CD4-positive, alpha-beta T cell treated with Interleukin-6 at 100 ng/mL for 8 hours (primary cell): ENCODE measurements at places on chromosomes 4 and X.

DNA sequence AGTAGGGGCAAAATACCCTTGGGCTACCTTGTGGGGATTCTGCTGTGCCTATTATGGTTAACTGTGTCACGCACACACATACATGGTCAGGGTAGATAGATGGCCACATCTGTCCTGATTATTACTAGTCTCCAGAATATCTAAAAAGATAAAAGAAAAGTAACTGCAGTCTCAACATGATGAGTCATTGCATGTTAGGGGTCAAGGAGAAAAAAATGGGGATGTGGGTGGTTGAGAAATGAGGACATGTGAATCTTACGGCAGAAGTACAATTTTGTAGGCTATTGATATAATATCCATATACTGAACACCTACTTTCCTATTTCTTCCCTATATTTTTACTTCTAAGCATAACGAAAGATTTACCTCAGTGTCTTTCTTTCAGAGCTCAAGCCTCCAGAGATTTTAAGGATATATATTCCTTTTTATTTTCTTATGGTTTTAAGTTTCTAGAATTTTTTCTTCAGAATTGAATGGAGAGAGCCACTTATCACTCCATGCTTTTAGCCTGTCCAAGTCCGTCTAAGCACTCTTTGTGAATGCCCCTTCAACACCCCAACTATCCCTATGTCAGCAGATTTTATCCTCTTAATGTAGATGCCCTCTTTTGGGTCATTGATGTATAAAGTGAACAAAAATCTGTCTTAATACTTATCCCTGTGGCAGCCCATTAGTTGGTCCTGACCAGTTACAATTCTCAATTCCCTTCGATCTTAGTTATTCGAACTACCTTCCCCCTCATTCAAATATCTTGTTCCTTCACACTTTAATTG, 642.2 kb downstream of the IQCM start:
- no peak for DNase-seq

DNA sequence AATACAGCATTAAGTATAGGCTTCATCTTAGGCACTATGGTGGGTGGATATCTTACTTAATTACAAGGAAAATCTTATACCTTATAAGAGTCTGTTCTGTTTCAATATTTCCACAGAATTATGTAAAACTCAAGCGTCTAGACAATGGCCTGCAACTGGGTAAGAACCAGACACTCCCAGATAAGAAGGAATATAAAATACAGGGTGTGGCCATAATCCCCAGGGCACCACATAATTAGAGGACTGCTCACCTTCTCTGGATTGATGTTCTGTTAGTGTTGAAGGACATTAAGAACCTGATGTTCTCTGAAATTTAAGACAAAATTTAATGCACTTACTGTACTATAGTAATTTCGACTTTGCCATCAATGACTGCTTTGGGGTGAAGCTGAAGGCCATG, 198.2 kb upstream of the ARSJ start:
- DNase-seq: no peak

GRCh38 chr4:786074-786741, 39.7 kb downstream of the CPLX1 start:
- DNase-seq: no peak

DNA sequence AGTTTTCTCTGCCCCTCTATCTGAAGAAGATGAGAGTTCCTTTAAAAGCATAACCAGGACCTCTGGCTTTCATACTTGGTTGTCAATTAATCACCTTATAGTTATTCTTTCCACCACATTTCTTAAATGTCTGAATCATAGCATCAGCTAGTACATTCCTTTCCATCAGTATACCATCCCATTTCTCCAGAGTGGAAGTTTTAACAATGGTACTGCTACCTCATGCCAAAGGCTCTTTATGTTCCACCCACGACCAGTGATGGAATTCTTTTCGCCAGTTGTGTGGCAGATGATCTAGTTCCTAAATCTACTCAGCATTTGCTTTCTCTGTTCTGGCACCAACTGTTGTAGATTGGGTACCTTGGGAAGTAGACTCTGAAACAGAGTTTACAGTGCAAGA, 379.8 kb downstream of the ZNF674 start:
- no peak for DNase-seq

DNA sequence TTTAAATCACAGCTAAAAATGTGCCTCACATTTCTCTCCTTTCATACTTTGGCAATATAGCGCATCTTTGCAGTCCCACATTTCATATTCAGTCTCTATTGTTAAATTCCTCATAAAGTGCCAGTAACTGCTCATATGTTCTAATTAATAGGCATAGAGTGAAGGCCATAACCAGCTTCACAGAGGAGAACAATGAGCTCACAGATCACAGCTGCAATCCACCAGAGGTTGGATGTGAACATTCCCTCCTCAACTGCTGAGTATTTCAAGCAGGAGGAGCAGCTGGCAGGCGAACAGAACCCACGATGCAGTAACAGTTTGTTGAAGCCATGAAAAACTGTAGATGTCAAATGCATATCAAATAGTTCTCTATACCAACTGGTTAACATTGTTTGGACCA, 2088.7 kb upstream of the AGA start:
- no peak for DNase-seq

GRCh38 chrX:110321081-110321480, 3.2 kb upstream of the AMMECR1 start:
- no peak for DNase-seq

DNA sequence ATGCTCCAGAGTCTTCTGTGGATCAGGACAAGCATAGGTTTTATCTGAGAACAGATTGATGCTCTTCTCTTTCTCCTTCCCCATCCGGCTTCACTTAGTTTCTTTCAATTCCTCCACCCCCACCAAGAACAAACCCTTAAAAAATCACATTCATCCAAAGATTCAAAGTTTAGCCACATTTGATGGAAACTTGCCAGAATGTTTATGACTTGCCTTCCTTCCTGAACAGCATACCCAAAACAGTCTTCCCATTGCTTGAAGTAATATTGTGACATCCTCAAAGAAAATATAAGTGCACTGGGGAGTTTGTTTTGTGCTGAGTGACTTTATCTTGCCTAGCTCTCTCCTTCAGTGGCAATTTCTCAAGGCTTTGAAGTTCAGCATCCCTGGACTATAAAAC, 83.0 kb downstream of the MAGEB17 start:
- no peak for DNase-seq

GRCh38 chrX:38515291-38515690, 46.1 kb upstream of the TSPAN7 start:
- no peak for DNase-seq

DNA sequence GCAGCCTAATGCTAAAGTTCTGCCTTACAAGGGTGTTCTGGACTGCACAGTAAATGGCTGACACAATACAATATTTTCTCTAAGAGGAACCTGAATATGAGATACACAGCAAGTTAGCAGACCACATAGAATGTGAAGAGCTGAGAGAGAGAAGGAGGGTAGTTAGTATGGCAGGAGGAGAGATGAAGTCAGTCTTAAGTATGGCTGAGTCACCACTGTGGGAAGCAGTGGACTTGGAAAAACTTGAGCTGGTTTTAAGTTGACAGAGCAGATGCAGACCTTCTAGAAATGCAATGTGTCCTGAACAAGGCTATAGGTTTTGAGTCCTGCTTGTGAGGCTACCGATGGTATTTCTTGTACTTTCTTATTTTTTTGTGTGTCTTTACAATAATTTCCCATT, 172.5 kb downstream of the SH2D1A start:
- DNase-seq: no peak

- DNase-seq: no peak
These were observed 148.3 kb downstream of the MAML3 start for GRCh38 chr4:140005699-140006098.

DNA sequence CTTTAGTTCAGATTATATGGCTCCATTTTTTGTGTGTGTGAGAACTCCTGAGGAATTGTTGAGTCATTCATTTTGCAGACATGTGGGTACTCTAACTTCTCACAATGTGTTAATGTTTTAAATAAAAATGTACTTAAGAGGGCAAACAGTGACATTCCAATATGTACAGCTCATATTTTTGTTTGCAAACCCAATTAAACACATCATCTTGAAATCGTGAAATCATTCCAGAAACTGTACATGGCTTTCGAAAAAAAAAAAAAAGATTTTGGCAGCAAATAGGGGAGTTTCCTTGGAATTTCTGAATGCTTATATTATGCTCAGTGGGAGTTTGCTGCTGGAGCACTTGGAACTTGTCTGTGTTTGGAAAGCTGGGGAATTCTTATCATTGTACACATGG, 85.0 kb downstream of the HPGD start:
- no peak for DNase-seq

DNA sequence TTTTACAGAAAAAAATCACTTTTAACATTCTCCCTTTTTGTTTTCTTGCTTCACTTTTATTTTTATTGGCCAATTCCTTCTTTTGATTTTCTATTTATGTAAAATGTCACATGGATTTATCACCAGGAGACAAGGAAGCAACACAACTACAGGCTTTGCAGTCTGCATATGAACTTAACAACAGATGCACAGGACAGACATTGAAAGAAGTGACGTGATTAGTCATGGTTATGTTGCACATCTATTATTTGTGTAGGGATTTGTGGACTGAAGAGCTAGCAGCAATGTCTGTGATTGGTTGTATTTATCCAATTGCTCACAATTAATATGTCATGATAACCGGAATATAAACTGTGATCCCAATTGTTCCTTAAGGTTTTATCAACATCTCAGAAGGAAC, 147.8 kb upstream of the KLF3 start:
- no peak for DNase-seq

DNA sequence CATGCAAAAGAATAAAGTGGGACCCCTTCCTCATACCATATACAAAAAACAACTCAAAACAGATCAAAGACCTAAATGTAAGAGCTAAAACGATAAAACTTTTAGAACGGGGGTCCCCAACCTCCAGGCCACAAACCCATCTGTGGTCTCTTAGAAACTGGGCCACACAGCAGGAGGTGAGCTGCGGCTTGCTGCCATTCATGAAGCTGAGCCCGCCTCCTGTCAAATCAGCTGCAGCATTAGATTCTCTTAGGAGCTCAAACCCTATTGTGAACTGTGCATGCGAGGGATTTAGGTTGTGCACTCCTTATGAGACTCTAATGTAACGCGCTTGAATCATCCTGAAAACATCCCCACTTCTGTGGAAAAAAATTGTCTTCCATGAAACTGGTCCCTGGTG, 7.0 kb upstream of the GATA1 start:
- DNase-seq: no peak
